ENCODE measurements at places on chromosomes 3 and 15.

DNA sequence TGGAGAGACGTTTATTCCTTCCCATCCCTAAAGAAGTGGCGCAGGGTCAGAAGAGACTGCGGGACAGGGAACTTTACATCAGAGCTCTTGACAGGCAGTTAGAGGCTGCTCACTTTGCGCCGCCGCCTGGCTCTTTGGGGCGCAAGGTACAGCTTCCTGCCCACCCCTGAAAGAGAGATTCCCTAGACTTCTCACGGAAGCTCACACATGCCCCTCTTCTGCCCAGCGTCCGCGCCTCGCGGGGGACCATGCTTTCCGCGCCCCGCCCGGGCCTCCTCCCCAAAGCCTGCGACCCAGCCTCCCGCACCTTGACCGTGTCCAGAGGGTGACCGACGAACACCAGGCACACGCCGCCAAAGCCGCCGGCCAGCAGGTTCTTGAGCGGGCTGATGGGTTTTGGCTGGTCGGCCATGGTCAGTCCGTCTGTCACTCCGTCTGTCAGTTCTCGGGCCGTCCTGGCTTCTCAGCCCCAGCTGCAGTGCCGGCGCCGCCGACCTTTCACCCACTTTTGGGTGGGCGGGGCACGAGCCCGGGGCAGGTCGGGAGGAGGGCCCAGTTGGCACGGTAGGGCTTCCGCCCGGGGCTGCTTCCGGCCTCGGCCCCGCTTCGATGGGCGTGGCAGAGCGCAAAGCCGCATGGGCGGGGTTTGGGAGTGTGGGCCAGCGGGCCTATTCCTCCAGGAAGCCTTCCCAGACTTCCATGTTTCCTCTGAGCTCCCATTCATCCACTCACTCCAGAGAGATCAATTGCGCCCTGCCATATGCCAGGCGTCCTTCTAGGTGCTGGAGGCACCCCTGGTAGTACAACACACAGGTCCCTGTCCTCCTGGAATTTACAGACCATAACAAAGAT is at the start of gene SLC25A20:
TSS of gene SLC25A20 (minus strand) at position 500 of the 852 bp plus-strand sequence. CDS start at position 412, 88 bp downstream.
- peak; percentile 97 for DNase-seq

- no peak for DNase-seq
Observed at GRCh38 chr3:36833160-36833814, 68.9 kb upstream of the DCLK3 start.

DNA sequence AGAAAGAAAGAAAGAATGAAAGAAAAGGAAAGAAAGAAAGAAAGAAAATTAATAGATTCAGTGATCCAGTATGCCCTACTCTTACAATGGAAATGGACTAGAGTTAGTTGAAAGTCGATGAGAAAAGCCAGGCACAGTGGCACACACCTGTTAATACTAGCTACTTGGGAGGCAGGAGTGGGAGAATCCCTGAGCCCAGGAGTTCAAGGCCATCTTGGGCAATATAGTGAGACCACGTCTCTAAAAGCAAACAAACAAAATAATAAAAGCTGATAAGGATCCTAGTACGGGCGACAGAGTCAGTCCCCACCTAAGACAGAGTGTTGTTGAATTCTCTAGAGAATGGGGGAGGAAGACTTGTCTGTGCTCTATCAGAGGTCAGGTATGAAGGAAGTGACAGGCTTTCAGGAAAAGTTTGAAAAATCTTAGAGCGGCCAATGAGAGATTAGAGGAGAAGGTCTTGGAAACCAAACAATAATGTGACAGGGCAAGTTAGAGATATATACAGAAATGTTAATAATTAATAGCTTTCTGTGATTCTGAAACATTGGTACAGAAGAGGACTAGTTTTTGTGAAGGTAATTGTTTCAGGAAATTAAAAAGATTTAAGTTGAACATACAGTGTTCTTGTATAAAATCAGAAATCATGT is 117.9 kb upstream of the PTX3 start:
- DNase-seq, result no peak

DNA sequence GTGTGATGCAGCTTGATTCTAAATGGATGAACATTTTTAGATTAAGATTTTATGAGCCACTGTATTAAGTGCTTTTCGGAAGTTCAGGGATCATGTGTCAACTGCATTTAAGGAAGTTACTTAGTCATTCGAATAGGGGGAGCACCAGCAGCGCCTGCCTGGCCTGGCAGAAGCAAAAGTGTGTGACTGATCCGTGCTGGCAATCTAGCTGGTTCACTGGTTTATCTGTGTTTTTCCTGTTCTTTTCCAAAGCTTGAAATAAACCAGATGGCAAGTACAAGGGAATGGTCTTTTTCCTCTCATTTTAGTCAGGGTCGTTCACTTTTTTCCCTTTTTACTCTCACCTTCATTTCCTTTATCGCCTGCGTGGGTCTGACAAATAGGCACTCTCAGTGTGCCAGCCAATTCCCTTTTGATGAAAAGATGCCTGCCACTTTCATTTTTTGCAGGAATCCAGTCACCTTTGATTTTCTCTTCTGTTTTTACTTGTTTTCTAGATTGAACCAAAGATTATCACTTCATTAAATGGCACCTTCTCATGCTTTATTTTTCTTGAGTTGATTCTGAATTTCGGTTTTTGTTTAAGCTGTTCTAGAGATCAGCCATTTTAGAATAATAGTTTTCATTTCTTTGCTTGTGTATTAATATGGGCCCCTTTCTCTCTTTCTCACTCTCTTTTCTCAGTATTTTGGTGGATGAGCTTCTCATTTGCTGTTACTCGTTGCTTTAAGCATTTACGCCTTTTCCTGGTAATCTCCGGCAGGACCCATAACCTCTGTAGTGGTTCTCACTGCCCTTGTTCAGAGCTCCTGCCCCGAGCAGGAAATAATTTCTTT is 2.8 kb downstream of the ABHD2 start:
- DNase-seq, result peak; percentile 91

DNA sequence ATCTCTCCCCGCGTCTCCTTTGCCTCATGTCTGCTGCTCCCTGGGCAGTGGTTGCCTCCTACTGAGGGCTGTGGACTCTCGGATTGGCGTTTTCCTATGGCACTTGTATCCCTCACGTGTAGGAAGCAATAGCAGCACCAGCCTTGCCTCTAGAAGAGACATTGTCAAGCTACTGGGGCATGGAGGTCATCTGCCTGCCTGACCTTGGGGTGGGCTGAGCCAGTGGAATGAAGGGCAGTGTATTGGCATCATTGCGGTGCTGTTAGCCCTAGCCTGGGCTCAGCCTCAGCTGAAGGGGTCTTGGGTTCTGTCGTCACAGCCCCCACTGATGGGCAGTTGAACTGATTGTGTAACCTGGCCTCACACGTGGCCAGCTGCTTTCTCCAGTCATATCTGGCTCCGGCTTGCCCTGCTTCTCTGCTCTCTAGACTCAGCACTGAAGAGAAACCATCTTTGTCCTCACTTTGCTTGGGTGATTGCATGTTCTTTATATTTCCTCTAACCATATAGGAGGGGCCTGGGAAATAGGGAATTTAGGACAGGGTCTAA is 8.1 kb downstream of the ABCF3 start:
- DNase-seq, result no peak

DNA sequence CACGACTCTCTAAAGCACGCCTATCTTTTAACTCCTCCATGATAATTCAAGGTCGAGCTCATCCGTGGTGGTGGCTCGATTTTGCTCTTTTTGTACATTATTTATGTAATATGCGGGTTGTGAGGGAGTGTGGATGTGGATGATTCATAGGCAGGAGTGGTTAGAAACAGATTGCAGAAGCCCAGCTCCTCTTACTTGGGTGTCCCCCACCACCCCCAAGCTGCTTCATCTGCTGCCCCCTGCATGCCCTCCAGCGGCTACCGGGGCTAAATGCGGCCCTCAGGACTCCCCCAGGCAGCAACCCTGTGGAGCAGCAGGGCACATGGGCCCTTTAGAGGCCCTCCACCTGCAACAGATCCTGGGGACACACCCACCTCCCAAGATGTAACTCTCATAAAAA is 111.5 kb upstream of the SELENOK start:
- DNase-seq, result no peak

DNA sequence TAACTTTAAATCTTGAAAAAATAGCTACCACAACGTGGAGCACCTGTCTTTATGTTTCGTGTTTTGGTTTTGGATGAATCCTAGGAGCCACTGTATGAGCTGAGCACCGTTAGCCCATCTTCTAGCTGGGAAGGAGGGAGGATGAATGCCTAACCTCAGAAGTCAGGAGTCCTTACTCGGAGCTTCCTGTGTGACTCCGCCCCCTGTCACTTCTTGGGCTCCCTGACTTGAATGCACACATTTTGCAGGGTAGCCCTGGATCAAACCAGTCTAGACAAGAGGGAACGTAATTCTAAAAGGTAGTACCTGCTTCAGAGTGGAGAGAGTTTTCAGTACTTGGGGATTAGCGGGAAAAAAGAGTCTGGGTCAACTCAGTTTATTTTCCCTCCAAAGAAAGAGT is 5.3 kb downstream of the GABRA5 start:
- DNase-seq, result no peak

DNA sequence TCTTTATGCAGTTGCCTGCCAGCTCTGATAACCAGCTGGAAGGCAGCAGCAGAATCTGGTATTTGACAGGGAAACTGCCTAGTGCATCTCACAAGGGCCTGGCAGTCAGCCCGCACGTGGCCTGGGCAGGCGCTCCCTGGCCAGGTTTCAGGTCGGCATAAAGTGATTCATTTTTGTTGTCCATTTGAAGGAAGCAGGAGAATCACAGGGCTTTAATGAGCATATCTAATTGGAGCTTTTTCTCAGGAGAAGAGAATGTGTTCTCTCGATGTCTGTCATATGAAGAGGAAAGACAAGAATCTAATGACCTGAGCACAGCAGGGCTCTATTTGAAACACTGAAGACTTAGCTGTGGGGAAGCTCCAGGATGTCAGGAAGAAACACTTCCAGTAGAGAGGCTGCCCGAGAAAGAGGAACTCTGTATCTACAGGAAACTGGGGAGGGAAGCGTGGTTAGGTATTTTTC is 98.8 kb upstream of the MB21D2 start:
- no peak for DNase-seq

- no peak for DNase-seq
Observed at GRCh38 chr15:90638201-90638691, 78.9 kb upstream of the BLM start.

GRCh38 chr3:14256046-14256445 is 77.4 kb downstream of the LSM3 start:
- DNase-seq, result no peak

DNA sequence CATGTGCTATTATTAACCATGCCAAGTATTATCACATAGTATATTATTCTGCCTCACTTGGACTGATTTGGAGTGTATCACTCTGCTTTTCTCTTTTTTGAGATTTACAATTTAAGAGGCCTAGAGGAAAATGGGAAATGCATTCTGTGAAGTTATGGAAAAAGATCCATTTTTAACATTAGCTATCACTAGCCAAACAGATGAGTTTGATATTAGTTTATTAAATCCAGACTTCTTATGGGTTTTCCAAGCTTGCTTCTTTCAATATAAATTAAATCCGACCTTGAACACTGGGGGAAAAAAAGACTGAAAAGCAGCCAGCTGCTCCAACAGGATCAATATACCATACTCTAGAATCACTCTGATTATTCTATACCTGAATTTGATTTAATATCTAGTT is 30.1 kb upstream of the PLOD2 start:
- no peak for DNase-seq

DNA sequence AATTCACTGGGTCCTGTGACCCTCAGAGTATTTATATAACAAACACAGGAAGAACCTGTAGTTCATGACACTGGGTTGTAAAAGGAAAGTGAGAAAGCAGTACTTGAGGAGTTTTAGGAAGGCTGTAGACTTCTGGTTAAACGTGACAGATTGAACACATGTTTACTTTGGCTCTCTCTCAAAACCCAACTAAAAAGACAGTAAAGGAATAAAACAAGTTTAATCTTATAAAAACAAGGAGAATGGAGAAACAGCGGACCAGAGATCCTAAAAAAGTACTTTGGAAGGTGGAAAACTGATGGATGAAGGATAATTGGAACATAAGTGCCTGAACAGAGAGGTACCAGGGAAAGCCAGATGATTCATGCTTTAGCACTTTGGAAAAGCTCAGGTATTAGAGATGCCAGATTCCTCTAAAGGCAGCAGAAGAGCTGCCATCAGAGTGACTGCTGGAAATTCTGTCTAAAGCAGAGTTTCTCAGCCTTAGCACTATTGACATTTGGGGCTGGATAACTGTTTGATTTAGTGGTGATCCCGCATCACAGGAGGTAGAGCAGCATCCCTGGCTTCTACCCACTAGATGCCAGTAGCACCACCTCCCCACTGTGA is 182.9 kb upstream of the RORA start:
- no peak for DNase-seq

DNA sequence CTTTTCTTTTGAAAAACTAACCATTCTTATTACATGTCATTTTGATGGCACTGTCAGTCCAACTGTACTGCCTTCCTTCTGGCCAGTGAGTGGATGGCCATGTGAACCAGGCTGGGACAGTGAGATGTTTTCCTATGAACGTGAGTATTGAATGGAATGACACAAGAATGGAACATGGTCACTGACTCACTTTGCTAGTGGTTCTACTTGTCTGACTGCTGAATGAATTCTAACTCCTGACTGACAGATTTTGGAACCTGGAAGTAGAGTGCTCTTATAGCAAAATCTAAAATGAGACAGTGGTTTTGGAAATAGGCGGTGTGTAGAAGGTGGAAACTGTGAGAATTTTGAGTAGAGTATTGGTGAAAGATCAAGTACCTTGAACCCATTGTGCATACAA is 606.9 kb upstream of the KCNMB2 start:
- no peak for DNase-seq

DNA sequence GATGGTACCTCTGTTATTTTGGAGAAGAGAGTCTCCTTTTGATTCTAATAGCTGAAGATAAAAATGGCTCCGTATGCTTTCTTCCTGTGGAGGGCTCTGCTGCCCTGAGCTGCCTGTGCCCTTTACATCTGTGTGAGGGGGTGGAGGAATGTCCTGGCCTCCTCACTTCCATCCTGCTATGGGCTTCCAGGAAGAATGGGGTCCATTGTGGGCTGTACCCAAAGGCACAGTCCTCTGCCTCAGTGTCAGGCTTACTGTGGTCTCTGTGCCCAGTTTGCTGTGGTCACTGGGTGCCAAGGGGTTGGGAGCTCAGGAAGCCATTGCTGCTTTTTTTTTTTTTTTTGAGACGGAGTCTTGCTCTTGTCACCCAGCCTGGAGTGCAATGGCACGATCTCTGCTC is 14.4 kb downstream of the DAG1 start:
- no peak for DNase-seq

DNA sequence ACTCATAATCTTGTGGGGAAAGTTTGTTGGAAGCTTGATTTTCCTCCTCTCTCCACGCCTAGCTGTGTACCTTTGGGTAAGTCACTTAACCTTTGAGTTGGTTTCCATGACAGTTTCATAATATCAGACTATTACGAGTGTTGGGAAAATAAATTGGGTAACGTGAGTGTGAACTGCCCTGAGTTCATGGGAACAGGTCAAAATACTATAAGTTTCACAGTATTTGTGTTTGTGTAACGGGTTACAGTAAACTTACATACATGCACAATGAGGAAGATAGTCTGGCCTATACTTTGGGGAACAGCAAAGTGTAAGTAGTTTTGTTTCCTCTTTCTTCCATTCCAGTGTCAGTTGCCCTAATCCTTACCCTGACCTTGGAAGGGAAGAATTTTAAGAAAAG is 509.9 kb downstream of the MECOM start:
- DNase-seq, result no peak
